ENCODE measurements at places on chromosomes 13 and 19. TPM values are rescaled to one million over a fixed set of nuclear protein-coding genes. Genes with fewer than 3 reads are reported as not detected.

DNA sequence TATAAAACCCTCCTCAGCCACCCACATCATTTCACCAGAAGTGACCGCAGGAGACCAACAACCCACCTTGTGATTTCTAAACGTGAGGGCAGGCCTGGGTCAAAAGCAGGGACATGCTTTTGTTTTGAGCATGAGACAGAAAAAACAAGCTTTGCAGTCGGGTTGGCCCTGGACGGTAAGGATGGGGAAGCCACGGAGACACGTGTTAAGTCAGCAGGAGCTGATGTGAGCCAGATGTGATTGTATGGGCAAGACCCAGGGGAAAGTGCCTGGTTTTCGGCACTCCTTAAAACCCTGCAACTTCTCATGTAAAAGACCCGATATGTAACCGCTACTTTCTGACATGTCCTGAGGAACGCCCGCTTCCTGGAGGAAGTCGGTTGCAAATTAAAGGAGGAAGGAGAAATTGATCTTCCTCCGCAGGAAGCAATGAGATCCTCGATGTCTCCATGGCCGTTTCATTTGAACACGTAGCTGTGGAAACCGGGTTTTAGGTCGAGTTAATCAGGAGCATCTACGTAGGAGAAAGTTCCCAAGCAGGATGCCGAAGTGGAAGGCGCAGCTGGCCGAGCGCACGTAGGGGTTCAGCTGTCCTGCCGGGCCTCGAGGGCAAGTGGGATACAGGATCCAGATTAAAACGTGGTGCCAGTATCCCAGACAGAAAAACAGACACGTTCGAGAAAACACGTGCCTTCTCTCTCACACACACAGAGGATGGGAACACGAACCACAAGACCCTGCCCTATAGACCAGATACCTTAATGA is 40.5 kb upstream of the POMP start:
- no peak for DNase-seq

PABPC3 gene
- 0.29 TPM for total RNA-seq

VSTM1 gene
- total RNA-seq: not detected

DNA sequence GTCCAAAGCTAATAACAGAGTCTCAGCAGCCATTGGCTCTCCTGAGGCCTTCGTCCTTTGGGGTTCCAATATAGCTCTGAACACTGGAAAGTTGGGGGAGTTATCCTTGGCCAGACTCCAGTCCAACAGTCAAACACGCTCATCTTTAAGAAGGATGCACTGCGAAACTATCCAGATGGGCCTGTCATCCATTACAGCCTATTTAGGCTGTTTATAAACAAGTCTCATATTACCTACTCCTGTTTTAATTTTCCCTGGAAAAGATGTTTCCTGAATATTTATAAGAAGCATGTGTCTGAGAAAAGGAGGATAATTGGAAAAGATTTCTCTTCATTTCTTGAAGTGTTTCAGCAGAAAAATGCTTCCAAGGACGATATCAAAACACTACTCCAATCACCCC is 170.7 kb downstream of the DCT start:
- DNase-seq: no peak

GRCh38 chr19:54532528-54532927 is 29.9 kb downstream of the LAIR2 start:
- no peak for DNase-seq

DNA sequence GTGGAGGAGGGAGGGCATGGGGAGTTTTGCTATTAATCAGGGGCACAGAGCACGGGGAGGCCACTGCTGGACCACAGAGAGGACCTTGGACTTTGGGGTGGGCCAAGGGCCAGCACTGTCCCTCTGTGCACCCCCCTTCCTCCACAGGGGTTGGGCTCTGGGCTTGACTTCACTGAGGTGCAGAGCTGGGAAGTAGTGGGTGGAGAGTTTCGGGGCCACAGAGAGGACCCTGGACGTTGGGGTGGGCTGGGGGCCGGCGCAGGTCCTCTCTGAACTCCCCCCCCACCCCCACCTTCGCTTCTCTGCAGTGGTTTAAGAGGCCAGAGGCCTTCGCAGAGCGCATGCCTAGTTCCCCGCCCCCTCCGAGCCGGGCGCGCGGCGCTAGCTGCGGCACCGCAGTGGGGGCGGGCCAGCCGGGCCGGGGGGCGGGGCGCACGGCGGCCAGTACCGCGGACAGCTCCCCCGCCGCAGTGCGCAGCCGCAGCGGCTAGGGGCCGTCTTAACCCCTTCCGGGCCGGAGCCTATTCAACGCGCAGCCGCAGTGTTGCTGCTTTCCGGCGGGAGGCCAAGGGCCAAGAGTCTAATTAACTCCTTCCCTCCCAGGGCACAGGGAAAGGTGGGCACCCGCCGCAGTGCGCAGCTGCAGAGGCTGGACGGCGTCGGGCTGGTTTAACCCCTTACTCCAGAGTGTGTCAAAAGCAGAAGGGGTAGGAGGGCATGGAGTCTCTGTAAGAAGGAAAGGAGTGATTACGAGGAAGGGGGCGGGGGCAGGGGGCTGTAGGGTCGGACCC is 3.7 kb downstream of the KCNC3 start:
- DNase-seq: peak; percentile 93

GRCh38 chr19:11685676-11686650 is 52.8 kb downstream of the ZNF823 start:
- no peak for DNase-seq

- DNase-seq: no peak
Observed at GRCh38 chr13:106118996-106119395, 416.5 kb downstream of the EFNB2 start.

CGB2 gene
- not detected for total RNA-seq

- DNase-seq: no peak
Observed at GRCh38 chr13:33207615-33207961, 78.0 kb downstream of the STARD13 start.

GRCh38 chr13:32354040-32354439 is 38.7 kb downstream of the BRCA2 start:
- no peak for DNase-seq
